ENCODE measurements at places on chromosomes 2 and 18. TPM values are rescaled to one million over a fixed set of nuclear protein-coding genes. Genes with fewer than 3 reads are reported as not detected.

Gene PLA2R1
- 3.4 TPM for total RNA-seq

Gene SNRNP27
- 58.3 TPM for total RNA-seq

Gene RUFY4
- total RNA-seq = not detected

Gene SKA1
- total RNA-seq = 0.38 TPM

Gene KCNIP3
- total RNA-seq = 8.7 TPM

Gene WIPF1
- 19.4 TPM for total RNA-seq

GRCh38 chr2:239944694-239945551 lies 80.2 kb downstream of the NDUFA10 start:
- DNase-seq = peak; percentile 86

GRCh38 chr2:207330912-207331311 lies 165.2 kb upstream of the KLF7 start:
- DNase-seq = no peak

DNA sequence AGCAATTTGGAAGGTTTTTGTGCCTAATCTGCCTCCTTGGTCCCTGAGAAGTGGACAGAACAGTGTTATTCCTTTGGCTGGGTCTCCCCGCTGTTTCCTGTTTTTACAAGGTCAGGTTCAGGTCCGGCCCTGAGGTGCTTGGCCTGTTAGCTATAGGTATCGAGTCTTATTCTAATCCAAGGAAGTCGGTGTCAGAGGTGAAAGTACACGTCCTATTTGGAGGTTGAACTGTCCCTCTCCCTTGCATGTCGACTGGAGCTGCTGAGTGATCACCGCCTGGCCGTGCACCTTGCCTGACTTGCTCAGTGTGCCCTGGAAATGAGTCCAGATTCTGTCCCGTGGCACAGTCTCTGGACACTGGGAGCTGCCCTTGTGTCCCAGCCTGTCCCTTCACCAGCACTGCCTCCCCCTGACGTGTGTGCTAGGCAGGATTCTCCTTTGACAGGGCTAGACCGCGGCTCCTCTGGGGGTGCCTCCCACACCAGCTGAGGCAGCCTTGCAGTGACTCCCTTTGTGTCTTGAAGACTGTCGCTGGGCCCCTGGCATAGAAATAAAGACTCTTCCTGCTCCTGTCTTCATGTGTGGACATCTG lies 65.7 kb upstream of the RBM44 start:
- peak; percentile 80 for DNase-seq

- peak; percentile 71 for DNase-seq
Observed at GRCh38 chr2:86480105-86480504, 38.9 kb downstream of the KDM3A start.

GRCh38 chr2:135182190-135182589 lies 130.1 kb downstream of the RAB3GAP1 start:
- DNase-seq = no peak

DNA sequence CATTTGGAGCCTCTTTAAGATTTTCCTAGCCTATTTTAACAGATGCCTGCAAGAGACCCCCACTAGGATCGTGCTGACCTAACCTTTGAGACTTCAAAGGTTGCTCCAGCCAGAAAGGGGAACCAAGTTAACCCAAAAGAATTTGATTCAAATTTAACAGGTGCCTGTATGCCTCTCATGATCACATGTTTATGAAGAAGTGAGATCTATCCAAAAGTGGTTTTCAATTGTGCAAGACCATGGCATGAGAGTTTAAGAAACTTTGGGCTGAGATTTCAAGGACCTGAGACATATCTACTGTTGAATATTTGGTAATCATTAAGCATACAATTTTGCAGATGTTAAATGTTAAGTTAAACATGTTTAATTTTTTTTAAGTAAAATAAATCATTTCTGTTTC lies 1.3 kb upstream of the RSAD2 start:
- DNase-seq = no peak

DNA sequence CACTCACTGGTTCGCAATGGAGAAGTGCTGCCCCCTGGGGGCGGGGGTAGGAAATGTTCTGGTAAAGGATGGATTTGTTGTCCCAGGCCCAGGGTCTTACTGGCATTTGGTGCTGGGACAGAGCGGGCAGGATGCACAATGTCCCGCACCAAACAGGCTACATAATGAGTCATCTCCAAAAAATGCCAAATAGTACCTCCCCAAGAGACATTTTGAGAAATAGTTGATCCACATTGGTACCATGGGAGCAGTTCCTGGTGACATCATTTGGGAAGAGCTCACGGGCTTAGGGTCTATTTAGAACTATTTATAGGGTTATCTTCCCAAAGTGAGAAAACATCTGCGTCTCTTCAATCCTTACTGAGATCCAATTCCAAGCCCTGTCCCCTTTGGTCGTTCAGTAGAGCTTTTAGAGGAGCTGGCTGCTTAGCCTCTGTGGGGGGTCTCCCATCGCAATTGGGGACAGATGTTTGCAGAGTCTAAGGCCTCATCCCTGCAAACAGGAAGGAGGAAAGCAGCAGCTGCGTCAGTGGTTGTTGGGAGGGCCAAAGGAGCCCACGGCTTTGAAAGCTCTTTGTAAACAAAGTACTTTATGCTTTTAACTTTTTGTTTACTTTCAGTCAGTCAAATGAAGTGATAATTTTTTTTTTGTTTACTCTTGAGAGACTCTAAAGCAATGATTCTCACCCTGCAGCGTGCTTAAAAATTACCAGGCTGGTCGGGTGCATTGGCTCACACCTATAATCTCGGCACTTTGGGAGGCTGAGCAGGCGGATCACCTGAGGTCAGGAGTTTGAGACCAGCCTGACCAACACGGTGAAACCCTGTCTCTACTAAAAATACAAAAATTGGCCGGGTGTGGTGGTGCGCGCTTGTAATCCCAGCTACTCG lies 49.3 kb downstream of the GREB1 start:
- peak; percentile 57 for DNase-seq

DNA sequence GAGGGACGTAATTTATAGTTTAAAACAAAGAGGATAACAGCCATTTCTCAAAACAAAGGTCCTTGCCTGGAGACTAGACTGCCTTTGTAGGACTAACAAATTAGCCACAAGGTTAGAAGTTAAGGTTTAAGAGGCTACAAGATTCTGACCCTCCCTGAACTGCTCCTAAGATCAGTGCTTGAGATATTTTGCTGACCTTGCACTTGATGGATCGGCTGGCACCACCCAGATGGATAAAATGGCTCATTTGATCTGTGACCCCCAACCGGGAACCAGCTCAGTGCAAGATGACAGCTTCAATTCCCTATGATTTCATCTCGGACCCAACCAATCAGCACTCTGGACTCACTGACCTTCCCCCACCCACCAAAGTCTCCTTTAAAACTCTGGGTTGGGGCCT lies 3.7 kb upstream of the STARD7 start:
- no peak for DNase-seq

- peak; percentile 69 for DNase-seq
Observed at GRCh38 chr2:223469270-223470046, 132.7 kb downstream of the SCG2 start.

- no peak for DNase-seq
Observed at GRCh38 chr2:217218269-217219163, 358.7 kb upstream of the TNP1 start.

GRCh38 chr2:63122921-63123320 lies 72.3 kb downstream of the OTX1 start:
- DNase-seq = no peak

DNA sequence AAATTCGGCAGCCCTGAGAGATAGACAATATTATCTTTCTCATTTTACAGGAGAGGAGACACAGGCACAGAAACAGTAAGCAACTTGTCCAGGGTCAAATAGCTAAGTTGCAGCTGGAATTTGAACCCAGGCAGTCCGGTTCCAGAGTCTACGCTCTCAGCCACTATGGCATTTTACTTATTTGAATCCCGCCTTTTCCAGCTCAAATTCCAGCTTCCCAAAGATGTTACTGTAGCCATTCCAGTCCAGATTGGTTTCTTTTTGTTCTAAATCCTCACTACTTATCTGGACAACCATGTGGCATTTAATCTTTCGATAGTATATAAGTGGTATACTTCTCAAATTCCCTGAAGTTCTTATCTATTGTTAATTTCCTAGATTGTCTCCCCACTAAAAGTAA lies 125.7 kb downstream of the NBAS start:
- no peak for DNase-seq

- DNase-seq = no peak
Observed at GRCh38 chr2:112483042-112483473, 1.1 kb downstream of the TTL start.
